ENCODE measurements at places on chromosomes 7 and 10. TPM values are rescaled to one million over a fixed set of nuclear protein-coding genes. Genes with fewer than 3 reads are reported as not detected.

SPDYE9 gene
- not detected for total RNA-seq

GRCh38 chr10:84256510-84257342 is 11.9 kb downstream of the RGR start:
- peak; percentile 58 for DNase-seq

ASCC1 gene
- total RNA-seq, result 84.3 TPM

PRF1 gene
- total RNA-seq, result 102 TPM

CYP2E1 gene
- total RNA-seq, result 0.83 TPM

GRCh38 chr10:71427246-71427645 is 30.5 kb downstream of the CDH23 start:
- no peak for DNase-seq

GRCh38 chr7:158476331-158476932 is 111.2 kb downstream of the PTPRN2 start:
- no peak for DNase-seq

DNA sequence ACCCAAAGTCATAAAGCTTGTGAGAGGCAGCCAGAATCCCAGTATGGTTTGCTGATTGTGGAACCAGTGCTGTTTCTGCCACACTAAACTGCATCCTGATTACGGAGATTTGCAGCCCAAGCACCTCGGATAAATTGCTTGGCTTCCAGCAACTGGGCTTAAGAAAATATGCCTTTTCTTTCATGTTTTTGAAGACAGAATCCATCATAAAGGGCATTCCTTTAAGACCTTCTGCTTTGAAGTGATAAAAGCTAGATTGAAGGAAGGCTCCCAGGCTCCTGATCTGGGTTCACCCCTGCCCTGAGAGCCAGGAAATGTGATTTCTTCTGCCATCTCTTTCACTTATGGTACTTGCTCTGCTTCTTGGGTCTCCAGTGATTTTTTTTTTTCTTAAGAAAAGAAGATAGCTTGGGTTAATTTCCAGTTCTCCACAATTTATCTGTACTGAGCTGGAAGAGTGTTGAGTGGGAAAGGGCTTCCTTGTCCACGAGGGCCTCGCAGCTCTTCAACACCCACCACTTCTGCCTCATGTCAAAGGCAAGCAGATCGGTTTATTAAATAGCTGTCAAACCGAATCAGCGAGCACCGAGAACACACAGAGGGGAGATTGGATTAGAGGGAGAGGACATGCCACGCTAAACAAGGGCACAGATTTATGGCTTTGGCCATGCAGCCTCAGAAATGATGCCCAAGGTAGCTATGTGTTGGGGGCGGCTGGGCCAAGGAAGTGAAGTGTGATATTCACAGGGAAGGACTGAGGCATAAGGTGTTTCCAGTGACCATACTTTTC is 94.9 kb upstream of the TBX20 start:
- DNase-seq, result no peak

DNA sequence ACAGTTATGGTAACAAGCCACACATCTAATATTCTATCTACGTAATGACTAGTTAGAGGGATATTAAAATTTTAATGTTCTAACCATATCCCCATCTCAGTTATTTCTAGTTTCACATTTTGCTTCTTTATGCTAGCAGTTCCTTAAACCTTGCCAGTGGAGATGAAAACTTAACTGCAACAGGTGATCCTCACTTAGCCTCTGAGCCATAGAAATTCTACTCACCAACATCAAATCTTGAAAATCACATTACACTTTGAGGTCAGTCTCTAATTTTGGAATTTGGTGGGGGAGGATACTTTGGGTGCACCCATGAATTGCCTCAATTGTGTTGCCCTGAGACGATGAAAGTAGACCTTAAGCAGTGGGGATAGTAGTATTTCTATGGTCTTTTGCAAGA is 256.4 kb downstream of the GATA3 start:
- no peak for DNase-seq

DNA sequence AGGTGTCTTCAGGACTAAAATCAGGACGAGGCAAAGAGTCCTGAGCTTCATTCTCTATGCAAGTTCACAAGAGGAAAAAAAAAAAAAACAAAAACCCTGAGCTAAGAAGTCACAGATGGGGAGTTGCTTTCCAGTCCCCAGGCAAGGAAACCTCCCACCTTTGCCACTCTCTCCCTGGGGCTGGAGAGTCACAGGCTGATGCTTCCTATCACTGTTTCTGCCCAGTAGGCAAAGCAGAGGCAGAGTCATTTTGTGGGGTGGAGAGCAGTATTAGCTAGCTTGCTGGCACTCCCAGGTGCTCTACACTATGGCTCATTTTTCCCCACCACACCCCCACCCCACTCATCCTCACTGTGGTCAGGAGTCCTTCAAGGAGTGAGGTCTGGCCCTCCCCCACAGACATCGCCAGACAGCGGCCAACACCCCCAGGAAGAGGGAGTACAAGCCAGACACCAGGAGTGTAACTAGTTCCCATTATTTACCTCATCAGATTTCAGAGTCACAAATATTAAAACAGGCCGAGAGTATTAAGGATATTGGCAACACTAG is 34.6 kb upstream of the UNC5B start:
- no peak for DNase-seq

GRCh38 chr7:74311305-74311744 is 22.1 kb downstream of the CLIP2 start:
- no peak for DNase-seq

DNA sequence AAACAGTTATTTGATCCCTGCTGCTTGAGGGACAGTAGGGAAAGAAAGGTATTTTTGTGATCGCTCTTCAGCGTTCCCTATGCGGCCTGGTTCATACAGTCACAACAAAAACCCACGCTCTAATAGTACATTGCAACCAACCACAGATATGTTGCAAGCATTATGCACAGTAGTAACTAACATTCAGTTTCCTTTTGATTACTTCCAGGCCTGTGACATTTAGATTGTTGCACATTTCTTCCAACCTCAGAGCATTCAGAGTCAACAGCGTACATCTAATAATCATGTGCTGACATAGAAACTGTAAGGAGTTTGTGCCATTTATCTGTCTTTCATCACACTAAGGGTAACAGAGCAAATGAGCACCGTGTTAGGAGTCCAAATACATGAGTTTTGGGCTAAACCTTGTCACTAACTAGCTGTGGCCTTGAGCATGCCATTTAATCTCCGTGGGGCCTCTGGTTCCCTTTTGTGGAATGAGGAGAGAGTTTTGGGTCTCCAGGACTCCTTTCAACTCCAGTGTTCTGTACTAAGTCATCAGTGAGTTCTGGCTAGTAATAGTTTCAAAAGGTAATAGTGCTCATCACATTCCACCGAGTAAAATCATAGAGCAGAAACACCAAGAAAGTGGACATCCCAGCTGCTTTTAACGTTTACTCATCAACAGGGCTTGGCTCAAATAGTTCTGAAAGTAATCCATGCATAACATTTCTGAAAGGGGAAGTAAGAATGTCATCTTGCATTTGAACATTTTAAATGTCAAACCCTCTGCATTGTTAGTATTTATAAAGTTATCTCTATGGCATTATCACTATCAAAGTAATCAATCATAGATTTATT is 99.0 kb upstream of the FZD1 start:
- DNase-seq, result no peak

C10orf62 gene
- not detected for total RNA-seq

DNA sequence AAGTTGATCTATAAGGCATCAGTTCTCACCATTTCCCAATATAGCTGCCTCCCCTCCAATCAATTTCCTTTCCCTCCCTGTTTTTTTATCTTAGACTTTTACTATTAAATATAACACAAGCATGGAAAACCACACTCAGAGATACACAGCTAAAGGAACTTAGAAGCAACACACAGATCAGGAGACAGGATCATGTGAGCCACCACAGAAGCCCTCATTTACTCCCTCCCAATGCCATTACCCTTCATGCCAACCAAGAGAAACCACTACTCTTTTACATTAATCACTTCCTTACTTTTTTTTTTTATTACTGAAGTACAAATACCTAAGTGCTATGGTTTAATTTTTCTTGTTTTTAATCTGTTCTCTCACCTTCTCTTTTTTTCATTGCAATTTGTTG is 33.0 kb downstream of the COG5 start:
- DNase-seq, result no peak

GRCh38 chr10:12782537-12782936 is 219.0 kb downstream of the CCDC3 start:
- DNase-seq, result peak; percentile 24

- no peak for DNase-seq
Observed at GRCh38 chr7:128836729-128837348, 6.6 kb downstream of the FLNC start.

DNA sequence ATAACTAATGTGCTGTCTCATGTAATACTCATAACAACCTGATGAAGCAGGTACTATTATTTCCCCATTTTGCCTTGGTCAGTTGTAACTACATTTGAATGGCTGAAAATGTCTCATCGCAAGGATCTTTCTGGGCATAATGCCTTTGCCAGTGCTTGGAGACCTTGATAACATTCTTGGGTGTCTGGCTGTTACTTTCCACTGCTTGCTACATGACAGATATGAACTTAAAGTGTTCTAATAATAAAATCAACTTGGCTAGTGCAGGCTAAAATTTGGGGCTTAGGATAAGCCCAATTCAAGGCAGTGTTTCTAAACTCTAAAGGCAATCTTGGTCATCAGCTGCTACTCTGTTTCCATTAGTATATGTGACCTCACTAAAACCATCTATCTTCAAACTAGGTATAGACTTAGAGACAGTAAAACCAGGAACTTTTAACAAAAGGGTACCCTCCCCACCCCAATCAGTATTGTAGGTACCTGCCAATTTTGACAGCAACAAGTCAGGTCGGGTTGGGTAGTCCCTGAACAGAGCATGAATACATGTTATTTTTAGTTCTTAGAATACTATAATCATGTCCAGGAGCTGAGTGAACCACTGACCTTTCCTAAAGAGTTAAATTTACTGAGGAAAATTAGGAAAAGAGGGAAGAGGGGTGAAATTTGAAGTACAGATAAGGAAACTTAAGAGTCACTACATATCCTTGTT is 68.2 kb upstream of the AHR start:
- no peak for DNase-seq

LRRD1 gene
- not detected for total RNA-seq

CLCN1 gene
- total RNA-seq, result 0.09 TPM

DNA sequence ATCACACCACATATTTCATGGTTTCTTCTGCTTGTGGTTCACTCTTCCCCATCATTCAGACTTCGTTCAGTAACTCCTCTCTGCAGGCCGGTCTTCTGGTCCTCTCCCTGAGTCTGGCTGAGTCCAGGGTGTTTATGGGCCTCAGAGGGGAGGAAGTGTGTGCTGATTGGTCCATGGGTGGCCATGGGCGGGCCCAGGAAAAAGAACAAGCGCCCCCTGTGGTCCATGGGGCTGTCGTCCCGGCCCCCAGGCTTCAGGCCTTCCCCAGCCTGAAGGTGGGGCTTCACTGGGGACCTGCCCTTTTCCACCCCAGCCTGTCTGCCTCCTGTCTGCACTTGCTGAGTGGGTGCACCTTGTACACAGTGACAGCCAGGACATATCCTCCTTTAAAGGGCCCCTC is 123.7 kb downstream of the VIPR2 start:
- no peak for DNase-seq

HELLS gene
- 120 TPM for total RNA-seq

DNA sequence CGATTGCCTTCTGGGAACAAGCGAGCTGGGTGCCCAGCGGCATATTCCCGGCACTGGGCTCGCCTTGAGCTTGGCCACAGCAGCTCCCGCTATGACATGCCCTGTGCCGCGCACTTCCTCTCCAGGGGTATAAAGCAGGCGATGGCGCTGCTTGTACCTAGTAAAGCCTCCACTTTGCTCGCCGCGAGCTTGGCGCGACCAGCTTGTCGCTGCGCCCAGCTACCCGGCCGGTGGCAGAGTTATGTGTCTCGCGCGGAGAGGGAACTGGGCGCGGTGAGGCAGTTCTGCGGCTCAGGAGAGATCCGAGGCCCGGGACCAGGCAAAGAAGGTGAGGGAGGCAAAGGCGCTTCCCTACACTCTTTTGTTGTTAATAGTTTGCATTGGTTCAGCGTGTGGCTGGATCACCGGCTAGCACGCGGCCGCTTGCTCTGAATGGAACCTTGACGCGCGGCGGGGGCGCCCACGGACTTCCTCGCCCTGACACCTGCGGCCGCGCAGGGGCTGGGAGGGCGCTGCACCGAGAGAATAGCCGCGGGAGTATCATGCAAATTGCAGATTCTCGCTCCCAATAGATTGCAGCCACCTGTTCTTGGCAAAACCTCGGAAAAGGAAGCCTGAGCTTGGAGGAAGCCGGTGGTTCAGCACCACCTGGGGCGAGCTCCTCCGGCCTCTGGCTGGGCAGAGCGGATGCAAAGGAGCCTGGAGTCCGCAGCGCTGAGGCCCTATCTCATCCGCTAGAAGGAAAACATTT is 3.0 kb upstream of the BUB3 start:
- peak; percentile 54 for DNase-seq

GRCh38 chr10:71251319-71251718 is 38.9 kb downstream of the UNC5B start:
- no peak for DNase-seq

DNA sequence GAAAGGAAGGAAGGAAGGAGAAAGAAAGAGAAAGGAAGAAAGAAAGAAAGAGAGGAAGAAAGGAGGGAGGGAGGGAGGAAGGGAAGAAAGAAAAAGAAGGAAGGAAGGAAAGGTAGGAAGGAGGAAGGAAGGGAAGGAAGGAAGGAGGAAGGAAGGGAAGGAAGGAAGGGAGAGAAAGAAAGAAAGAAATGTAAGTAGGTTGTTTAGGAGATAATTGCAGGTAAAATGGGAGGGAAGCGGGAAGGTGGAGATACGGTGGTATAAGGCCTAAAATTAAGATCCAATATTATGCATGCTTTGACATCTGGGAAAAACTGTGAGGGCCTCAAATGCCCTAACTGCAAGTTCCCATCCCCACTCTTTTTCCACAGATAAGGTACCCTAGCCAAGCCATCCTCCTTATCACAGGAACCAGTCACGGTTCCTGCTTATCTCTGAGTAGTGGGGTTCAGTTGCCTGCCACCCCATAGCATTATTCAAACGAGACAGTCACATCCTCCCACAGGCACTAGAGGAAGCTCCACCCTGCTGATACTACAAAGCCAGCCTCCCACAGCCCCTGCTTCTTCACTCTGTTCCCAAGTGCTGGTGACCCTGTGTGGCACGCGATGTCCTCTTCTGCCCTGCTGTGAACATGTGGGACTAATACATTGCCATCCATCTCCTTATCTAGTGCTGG is 28.7 kb downstream of the ST8SIA6 start:
- DNase-seq, result peak; percentile 27

DNA sequence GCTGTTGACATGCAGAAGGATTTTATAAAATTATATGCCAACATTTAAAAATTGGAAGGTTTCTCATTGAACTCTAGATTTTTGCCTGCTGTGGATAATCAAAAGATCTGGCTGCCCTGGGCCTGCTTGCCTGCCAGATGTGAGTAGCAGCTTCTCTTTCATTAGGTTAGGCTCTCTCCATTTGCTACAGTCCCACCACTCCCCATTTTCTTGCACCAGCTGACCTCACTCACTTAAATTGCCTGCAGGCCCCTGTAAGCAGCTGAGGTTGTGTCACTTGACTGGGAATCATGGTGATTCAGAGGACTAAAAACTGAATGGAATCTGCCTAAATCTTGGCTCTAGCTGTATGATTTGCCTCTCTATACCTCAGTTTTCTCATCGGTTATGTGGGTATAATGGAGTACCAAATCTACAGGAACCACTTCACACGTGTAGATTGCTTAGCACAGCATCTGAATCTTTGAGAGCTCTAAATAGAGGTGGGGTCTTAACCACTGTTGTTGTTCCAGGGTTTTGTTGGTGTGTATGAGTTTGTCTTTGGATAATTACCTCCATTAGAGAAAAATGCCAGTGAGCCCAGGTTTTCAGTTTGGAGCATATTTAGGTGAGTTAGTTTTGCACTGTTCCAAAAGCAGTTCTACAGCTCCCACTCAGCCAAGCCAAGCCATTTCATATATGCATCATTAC is 18.6 kb upstream of the RAPGEF5 start:
- no peak for DNase-seq

GRCh38 chr10:69739634-69740033 is 62.1 kb upstream of the COL13A1 start:
- DNase-seq, result no peak

All from activated T-cell treated with anti-CD3 and anti-CD28 coated beads, Interleukin-2, amount 50 U/mL, for 72 hours (primary cell).